ENCODE measurements at places on chromosomes 6 and 20.

- no peak for DNase-seq
Observed at GRCh38 chr6:55499591-55499990, 79.4 kb downstream of the HMGCLL1 start.

DNA sequence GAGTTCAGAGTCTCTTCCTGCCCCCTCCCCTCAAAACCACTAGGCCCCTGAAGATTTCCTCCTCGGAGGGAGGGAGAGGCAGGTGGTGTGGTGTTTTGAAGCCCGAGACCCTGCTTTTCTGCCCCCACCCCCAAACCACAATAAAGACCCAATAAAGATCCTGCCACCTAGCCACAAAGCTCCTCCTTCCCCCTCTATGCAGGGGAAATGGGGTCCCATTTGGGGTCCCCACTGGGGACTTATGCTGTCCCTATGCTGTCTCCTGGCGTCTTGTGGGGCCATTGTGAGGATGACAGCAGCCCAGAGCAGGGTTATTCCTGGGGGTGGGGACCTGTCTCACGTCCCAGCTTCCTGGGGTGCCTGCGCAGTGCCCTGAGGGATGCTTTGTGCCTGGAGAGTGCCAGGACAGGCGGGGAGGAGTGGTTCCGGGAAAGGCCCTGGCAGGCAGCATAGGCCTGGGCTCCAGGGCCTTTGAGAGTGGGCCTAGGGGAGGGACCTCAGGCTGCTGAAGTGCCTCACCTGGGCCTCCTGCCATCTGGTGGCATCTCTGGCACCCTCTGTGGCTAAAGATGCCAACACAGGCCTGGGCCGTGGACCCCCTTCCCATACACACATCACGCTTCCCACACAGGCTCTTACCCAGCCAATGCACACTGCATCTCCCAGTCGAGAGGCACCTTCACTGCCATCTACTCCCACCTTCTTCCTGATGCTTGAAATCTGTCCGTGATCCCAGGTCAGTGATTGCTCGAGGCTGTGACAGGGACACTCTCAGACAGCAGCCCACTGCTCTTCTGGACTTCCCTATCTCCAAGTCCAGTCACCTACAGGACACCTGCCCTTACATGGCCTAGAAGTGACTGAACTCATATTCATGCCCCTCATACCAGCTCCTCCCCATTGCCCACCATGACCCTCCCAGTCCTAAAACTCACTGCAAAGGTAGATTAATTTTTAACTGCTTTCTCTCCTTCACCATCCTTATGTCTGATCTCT is 7.9 kb upstream of the ARMC12 start:
- DNase-seq: peak; percentile 35

DNA sequence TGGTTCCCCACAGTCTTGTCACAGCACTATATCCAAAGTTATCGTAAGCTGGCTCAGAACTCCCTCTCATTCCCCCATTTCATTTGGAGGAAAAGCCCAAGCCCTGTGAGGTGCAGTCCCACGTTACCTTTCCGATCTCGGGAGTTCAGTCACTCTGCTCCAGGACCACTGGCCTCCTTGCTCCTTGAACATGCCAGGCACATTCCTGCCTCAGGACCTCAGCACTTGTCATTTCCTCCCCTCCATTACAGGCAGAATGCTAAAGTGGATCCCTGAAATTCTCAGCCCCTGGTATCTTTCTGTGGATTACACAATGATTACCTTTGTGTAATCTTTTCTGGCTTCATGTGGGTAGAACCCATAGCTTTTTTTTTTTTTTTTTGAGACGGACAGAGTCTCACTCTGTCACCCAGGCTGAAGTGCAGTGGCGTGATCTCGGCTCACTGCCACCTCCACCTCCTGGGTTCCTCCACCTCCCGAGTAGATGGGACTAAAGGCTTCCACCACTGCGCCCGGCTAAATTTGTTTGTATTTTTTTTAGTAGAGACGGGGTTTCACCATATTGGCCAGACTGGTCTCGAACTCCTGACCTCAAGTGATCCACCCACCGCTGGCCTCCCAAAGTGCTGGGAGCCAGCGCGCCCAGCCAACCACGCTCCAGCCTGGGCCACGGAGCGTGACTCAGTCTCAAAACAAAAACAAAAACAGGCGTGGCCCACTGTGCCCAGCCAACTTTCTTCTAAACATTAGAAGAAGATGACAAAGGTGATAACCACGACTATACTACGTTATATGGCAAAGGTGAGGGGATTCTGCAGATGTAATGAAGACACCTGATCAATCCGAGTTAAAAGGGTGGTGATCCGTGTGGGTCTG is 4.0 kb upstream of the OXT start:
- DNase-seq: no peak

DNA sequence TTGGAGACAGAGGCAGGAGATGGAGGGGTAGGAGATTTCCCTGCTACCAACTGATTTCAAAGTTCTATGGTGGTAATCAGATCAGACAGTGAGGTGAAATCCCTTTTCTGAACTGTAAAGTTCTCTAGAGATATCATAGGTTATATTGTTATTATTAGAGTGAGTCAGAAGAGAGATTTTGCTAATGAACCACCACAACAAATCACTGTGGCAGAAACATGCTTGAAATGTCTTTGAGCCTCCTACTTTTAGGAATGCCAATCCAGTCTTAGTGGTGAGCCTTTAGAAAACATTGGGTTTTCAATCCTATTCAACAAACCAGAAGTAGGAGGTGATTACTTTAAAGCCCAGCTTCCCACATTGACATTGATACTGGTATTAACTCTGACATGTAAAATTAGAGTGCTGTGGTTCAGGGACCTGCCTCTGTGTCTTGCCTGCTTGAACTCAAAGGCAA is 136.7 kb upstream of the CNR1 start:
- DNase-seq: no peak

DNA sequence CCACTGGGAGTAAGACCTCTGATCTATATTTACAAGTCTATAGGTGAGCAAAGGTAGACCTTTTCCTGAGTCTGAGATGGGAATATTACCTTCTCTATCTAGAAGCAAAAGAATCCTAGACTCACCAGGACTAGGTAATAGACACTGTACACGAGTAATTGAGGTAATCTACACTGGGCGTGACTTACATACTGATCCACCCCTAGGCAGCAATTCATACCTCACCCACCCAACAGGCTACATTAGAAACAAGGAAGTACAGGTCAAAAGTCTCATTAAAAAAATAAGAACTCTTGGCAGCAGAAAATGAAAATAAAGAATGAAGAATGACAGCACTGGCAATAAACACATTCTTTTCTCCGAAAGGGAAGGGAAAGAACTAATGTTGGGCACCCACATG is 7.6 kb downstream of the CSNK2A1 start:
- no peak for DNase-seq

DNA sequence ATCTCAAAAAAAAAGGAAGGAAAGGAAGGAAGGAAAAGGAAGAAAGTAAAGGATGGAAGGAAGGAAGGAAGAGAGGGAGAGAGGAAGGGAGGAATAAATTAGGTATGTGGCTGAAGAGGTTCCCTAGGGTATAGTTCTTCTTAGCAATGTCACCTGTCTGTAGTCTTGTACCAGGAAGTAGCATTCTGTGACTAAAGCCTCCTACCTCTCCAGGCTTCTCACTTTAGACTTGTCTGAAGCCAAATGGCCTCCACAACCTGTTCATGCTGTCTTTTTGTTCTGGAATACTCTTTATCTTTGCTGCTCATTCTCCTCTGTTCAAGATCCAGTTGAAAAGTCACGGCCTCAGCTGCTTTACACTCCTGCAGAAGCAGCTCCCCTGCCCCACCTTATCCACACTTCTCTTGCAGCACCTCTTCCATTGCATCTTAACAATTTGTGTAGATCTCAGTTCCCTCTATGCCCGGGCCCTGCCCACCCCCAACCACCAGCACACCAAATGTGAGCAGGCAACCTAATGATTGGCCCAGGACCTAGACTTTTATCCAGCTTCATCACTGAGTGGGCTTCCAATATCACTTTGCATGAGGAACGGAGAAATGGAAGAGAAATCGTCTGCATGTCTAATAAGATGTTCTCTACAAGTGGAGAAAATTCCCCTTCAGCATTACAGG is 19.1 kb downstream of the GCNT2 start:
- no peak for DNase-seq

DNA sequence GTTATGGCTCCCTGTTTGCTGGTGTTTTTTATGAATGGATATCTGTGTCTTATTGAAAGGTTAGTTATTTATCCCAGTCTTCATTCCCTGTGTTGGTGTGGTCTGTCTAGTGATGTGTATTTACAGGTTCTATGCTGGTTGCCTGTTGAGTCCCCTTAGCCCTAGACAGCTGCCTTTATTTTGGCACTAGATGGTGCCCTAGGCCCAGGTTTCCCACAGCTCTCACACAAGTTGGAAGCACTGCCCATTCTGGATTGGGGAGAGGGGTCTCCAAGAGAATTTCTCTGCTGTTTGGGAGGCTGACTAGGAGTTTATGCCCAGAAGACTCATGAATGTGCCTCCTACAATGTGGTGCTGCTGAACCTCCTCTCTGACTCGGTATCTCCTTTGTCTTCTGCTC is 12.4 kb downstream of the GRM1 start:
- DNase-seq: no peak

DNA sequence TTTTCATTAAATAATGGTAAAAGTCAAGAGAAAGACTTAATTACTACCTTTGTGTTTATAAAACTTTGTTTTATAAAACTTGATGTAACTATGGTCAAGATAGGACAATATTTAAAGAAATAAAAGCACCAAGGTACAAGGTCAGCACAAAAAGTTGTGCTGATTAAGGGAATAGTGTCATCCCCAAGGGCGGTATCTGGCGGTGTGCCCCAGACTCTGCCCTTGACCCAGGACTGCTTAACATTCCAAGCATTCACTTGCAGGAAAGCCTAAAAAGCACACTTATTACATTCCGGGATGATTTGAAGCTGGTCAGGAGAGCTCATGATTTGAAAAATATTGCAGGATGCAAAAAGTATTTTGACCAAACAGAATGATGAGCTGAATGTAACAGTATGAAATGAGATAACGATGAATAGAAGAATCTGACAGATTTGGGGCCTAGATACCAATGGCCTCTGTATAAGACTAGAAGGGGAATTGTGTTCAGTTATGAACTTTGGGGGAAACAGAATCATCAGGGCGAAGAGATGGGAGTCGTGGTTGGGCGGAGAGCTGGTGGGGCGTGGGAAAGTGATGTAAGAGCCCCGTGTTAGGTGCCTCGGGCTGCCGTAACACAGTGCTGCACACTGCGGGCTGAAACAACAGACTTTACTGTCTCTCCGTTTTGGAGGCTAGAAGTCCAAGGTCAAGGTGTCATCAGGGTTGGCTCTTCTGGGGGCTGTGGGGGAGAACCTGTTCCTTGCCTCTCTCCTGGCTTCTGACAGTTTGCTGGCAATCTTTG is 77.2 kb downstream of the CDC5L start:
- DNase-seq: no peak

- no peak for DNase-seq
Observed at GRCh38 chr6:64733433-64733832, 973.6 kb downstream of the EYS start.

DNA sequence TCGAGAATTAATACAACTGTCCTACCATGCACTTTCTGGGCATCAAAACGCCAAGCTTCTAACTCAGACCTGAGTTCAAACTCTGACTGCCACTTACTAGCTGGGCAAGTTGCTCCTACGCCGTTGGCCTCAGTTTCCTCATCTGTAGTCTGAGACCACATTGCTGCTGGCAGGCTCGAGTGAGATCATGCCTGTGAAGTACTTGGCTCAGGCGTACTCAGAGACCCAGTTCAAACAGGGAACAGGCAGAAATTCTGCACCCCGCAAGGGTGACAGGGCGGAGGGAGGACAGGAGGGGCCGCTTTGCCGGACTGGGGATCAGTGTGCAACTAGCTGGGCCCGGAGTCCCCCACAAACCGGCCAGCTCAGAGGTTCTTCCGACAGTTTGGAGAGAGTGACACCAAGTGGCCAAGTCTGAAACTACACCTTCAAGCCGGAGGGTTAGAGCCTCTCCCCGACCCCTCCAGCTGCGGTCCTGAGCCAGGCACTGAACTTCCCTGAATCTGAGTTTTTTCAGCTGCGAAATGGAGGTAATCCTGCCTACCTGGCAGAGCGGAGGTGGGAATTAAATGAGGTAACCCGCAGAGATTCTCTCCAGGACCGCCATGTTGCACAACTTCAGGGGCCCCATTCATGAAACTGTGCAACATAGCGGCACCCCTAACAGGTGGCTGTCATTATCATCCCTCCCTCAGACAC is 46.0 kb upstream of the PTPN1 start:
- DNase-seq: peak; percentile 63

DNA sequence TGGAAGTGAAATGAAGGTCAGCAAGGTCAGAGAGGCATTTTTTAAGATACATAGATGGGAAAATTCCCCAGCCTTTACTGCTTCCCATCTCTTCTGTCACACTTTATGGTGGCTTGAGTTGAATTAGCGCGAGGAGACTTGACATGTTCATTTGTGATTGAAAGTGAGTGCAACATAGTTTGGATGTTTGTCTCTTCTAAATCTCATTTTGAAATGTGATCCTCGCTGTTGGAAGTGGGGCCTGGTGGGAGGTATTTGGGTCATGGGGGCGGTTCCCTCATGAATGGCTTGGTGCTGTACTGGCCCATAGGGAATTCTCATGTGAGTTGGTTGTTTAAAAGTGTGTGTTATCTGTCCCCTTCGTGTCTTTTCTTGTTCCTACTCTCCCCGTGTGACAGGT is 237.2 kb downstream of the CDKAL1 start:
- no peak for DNase-seq

GRCh38 chr20:46203510-46203837 is 85.4 kb downstream of the CD40 start:
- DNase-seq: no peak

- DNase-seq: no peak
Observed at GRCh38 chr6:101083533-101084175, 202.5 kb upstream of the ASCC3 start.

- no peak for DNase-seq
Observed at GRCh38 chr6:52718550-52718949, 44.7 kb downstream of the GSTA2 start.

GRCh38 chr6:10315034-10315433 is 99.8 kb downstream of the TFAP2A start:
- no peak for DNase-seq

GRCh38 chr6:113094779-113095178 is 747.6 kb downstream of the RFPL4B start:
- no peak for DNase-seq

- DNase-seq: peak; percentile 63
Observed at GRCh38 chr6:157755746-157756411, 67.2 kb upstream of the SNX9 start.

GRCh38 chr20:47988676-47989075 is 203.4 kb upstream of the SULF2 start:
- no peak for DNase-seq

DNA sequence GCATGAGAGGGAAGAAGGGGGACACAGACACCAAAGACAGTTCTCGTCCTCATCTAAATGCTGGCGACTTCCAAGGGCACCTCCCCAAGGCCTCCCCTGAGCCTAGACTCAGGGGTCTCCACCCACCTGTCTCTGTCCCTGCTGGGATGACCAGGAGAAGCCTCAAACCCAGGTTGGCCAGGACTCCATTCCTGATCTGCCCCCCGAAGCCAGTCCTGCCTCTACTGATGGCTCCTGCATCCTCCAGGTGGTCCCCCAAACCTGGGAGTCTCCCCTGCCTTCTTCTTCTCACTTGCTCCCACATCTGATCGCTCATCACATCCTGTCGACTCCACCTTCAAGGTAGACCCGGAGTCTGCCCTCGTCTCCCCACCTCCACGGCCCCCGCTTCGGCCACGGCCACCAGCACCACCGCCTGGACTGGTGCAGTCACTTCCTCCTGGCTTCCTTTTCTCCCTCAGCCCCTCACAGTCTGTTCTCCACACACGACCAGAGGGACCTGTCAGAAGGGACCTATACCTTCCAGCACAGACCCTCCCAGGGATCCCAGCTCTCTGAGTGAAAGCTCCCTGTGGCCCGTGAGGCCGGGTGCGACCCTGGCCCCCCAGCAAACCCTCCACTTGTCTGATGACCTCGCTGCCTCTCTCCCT is 92.1 kb downstream of the CEBPB start:
- DNase-seq: no peak
